ENCODE measurements at places on chromosomes 12 and 14. TPM values are rescaled to one million over a fixed set of nuclear protein-coding genes. Genes with fewer than 3 reads are reported as not detected.
A peak's percentile ranks its signal among the peaks of the same experiment; 100 is the strongest.

The ADCY4 gene
- 10.7 TPM for total RNA-seq

GRCh38 chr12:3125674-3126073 is 48.5 kb downstream of the TSPAN9 start:
- peaks cover 7% of the 10 kb centered on the region for H3K27me3 ChIP-seq
- H3K36me3 ChIP-seq, result no peaks in the 10 kb centered on the region
- no peak overlapping the region for H3K4me3 ChIP-seq
- DNase-seq, result no peak
- H3K4me1 ChIP-seq, result peaks cover 13% of the 10 kb centered on the region
- H3K27ac ChIP-seq, result no peak overlapping the region

DNA sequence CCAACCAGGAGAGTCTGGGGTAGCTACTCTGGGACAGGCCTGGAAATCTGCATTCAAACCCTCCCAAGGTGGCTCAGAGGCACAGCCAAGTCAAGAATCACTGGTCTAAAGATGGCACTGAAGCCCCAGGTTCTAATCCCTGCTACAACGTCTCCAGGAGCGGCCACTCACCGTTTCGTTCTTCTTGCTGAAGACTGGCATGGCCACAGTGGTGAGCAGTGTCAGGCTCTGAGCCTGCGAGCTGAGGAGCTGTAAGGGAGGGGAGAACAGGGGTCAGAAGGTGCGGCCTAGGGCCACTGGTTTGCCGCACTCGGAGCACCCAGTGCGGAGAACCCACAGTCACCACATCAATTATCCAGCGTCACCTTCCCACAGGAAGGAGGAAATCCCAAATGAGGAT is 38.8 kb downstream of the CACNA2D4 start:
- H3K4me3 ChIP-seq, result no peak overlapping the region
- no peaks in the 10 kb centered on the region for H3K27me3 ChIP-seq
- H3K4me1 ChIP-seq, result no peaks in the 10 kb centered on the region
- H3K27ac ChIP-seq, result no peak overlapping the region
- H3K36me3 ChIP-seq, result no peaks in the 10 kb centered on the region

DNA sequence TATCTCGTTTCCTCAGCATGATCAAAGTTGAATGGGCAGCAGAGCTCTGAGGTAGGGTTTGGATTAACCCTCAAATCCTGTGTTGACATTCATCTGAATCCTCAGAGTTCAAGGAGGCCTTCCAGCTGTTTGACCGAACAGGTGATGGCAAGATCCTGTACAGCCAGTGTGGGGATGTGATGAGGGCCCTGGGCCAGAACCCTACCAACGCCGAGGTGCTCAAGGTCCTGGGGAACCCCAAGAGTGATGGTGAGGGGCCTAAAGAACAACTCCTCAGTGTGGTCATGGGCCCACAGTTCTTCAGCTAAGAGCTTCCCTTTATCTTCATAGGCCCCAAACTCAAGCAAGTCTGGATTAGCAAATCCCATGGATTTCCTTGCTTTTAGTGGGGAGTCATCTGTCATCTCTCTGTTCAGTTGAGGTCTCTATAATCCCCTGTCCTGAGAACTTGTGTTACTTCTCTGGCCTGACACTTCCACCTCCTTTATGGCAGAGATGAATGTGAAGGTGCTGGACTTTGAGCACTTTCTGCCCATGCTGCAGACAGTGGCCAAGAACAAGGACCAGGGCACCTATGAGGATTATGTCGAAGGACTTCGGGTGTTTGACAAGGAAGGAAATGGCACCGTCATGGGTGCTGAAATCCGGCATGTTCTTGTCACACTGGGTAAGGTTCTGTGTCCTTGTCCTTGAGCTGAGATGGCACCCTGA is 1.5 kb downstream of the MYL6 start:
- H3K27me3 ChIP-seq, result no peaks in the 10 kb centered on the region
- H3K4me1 ChIP-seq, result peaks cover 46% of the 10 kb centered on the region
- peak overlapping the region; percentile 95 for H3K27ac ChIP-seq
- peak overlapping the region; percentile 98 for H3K4me3 ChIP-seq

DNA sequence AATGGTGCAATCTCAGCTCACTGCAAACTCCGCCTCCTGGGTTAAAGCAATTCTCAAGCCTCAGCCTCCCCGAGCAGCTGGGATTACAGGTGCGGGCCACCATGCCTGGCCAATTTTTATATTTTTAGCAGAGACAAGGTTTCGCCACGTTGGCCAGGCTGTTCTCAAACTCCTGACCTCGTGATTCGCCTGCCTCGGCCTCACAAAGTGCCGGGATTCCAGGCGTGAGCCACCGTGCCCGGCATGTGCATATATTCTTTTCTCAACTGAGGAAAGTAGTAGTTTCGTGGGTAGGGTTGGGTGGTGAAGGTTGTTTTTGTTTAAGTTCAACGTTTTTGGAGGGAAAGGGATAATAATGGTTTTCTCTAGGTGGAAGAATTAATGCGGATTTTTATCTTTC is 94.2 kb upstream of the CEP83 start:
- H3K36me3 ChIP-seq, result no peaks in the 10 kb centered on the region
- H3K27ac ChIP-seq, result no peak overlapping the region
- H3K4me3 ChIP-seq, result no peak overlapping the region
- DNase-seq, result no peak
- H3K27me3 ChIP-seq, result no peaks in the 10 kb centered on the region
- no peaks in the 10 kb centered on the region for H3K4me1 ChIP-seq

The SPRING1 gene
- 22.8 TPM for total RNA-seq

DNA sequence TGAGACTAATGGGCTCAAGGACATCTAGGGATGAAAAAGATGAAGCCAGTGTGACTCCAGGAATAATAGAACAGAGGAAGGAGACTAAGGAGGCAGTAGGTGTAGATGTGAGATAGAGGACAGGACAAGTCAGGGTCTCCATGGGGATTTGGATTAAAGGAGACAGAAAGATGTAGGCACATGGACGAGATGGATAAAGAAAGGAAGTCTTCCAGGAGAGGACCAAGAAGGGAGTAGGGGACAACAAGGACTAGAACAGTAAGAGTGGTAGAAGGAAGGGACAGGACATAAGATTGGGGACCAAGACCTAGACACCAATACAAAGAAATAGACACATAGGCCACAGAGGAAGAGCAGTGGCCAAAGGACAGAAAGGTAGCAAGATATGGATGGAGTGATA is 7.1 kb upstream of the PCK2 start:
- H3K4me1 ChIP-seq, result peaks cover 9% of the 10 kb centered on the region
- no peaks in the 10 kb centered on the region for H3K36me3 ChIP-seq
- no peak overlapping the region for H3K27ac ChIP-seq
- H3K27me3 ChIP-seq, result no peaks in the 10 kb centered on the region
- no peak for DNase-seq
